ENCODE measurements at places on chromosomes 3 and 15. TPM values are rescaled to one million over a fixed set of nuclear protein-coding genes. Genes with fewer than 3 reads are reported as not detected.

The TMCO5A gene
- not detected for total RNA-seq

- DNase-seq, result no peak
These were observed 338.4 kb upstream of the ADAMTS9 start for GRCh38 chr3:65026151-65026550.

- no peak for DNase-seq
These were observed 27.6 kb upstream of the NUDT16 start for GRCh38 chr3:131353986-131354385.

- DNase-seq, result no peak
These were observed 118.8 kb upstream of the ADPGK start for GRCh38 chr15:72902245-72902918.

DNA sequence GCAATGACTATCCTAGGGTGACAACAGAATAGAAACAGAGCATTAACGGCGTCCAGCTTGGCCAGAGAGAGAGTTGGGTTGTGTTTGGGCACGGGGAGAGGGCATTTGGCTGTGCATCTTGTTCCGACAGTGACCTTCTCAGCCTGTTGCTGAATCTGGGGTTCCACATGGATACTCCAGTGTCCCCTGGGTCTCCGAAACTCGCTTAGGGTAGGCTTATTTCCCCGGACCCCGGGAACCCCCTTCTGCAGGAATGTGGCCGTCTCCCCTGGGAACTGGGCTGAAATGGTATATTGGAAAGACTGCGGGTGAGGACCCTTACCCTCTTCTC is 7.9 kb downstream of the SHOX2 start:
- no peak for DNase-seq

The GOLGA6L4 gene
- 3.1 TPM for total RNA-seq

DNA sequence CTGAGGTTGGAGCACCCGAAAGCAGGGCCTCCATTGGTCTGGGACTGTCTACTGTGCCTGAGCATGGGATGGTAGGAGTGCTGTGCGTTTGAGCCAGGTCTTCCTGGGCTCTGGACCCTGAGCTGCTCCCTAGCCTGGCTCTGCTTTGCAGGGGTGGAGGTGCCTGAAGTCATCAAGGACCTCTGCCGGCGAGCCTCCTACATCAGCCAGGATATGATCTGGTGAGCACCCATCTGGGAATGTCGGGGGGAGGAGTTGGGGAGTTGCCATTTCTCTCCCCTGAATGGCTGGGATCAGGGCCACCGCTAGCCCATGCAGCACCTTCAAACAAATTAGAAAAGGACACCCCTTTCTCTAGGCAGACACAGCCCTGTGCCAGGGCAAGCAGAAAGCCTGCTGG is 20.7 kb downstream of the DUOX1 start:
- no peak for DNase-seq

- DNase-seq, result no peak
These were observed 2.1 kb downstream of the ANKUB1 start for GRCh38 chr3:149790268-149790667.

The DAZL gene
- not detected for total RNA-seq

- no peak for DNase-seq
These were observed 625.9 kb downstream of the NLGN1 start for GRCh38 chr3:174023421-174023820.
